ENCODE measurements at places on chromosomes 2 and 18.

GRCh38 chr2:196259507-196260481 lies 88.4 kb upstream of the STK17B start:
- peak; percentile 44 for DNase-seq

DNA sequence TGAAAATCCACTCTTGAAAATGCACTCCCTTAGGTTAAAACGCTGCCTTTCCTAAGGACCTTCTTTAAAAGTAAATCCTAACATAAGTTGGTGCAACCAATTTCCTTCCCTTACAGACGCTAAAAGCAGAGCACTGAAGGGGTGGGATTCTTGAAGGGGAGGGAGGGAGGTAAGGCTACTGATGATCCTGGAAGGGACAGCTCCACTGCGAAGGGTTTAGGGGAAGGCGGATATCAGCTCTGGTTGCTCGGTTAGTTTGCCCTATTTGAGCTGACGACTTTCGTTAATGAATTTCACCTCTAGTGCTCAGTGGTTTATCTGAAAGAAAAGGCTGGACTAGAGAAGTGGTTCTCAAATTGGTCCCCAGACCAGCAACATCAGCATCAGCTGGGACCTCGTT lies 49.7 kb upstream of the SIGLEC15 start:
- DNase-seq: no peak

DNA sequence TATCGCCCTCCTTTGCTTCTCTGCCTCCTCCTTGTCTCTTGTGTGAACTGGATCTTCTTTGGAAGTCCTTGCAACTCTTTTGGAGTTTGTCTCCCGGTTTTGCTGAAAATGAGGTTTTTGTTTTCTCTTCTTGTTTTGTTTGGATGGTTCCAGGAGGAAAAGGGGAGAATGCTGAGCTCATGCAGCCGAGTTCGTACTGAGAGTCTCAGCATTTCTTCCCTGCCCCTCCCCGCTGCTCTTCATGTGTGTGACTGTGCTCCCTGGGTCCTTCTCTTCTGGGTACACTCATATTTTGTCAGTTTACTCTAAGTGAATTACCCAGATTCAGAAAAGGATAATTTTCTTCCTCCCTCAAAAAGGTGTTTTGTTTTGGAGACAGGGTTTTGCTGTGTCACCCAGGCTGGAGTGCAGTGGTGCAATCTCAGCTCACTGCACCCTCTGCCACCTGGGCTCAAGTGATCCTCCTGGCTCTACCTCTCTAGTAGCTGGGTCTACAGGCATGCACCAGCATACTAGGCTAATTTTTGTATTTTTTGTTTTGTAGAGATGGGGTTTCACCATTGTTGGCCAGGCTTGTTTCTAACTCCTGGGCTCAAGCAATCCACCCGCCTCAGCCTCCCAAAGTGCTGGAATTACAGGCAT lies 142.9 kb upstream of the IL1R2 start:
- DNase-seq: no peak

GRCh38 chr18:45745817-45746461 lies 22.0 kb downstream of the SLC14A1 start:
- no peak for DNase-seq

DNA sequence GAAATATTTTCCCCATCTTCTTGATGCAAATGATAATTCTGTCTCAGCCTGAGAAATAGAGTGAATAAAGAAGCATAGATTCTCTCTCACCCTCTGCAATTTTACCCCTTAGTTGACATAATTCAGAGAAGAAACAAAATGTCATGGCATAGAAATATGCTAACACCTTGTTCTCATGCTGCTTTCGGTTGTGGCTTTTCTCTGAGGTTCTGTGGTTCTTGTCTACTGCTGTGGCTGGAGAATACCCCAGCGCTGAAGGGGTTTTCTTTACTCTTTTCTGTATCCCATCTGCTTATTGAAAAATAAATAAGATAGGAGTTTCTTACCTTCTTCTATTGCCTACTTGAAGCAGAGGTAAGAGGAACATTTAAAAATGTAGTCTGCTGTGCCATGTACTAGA lies 15.4 kb upstream of the RAB27B start:
- no peak for DNase-seq

All from NCI-H146 (cell line).